ENCODE measurements at places on chromosomes 2 and 18.

- peak; percentile 74 for DNase-seq
These were observed at the start of gene TMSB10 for GRCh38 chr2:84905181-84906107. Gene TMSB10, plus strand, starts transcription at chr2:84905656.

GRCh38 chr2:14867853-14868252, 235.3 kb downstream of the LRATD1 start:
- DNase-seq, result no peak

DNA sequence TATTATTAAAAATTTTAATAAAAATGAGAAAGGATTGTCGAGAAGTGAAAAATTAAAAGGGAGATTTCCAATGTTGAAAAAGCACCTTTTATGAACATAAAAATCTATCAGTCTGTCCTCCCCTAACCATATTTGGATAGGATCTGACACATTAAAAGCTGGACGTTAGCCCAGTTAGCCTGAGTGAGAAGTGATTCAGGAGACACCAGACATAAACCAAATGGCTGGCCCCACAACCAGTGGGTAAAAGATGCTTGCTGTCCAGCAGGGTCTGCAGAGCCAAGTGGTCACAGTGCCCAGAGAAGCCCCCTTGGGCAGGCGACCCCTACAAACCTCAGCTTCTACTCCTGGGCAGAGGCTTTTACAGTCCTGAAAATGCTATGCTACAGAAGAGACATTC, 253.8 kb upstream of the LYPD1 start:
- no peak for DNase-seq

GRCh38 chr2:27823569-27823968, 52.0 kb downstream of the MRPL33 start:
- no peak for DNase-seq

- DNase-seq, result no peak
These were observed 115.4 kb downstream of the ACTR3 start for GRCh38 chr2:114005110-114005783.

GRCh38 chr2:31430439-31431165, 16.1 kb upstream of the XDH start:
- DNase-seq, result no peak

GRCh38 chr2:238954841-238955591, 107.1 kb downstream of the TWIST2 start:
- DNase-seq, result no peak

DNA sequence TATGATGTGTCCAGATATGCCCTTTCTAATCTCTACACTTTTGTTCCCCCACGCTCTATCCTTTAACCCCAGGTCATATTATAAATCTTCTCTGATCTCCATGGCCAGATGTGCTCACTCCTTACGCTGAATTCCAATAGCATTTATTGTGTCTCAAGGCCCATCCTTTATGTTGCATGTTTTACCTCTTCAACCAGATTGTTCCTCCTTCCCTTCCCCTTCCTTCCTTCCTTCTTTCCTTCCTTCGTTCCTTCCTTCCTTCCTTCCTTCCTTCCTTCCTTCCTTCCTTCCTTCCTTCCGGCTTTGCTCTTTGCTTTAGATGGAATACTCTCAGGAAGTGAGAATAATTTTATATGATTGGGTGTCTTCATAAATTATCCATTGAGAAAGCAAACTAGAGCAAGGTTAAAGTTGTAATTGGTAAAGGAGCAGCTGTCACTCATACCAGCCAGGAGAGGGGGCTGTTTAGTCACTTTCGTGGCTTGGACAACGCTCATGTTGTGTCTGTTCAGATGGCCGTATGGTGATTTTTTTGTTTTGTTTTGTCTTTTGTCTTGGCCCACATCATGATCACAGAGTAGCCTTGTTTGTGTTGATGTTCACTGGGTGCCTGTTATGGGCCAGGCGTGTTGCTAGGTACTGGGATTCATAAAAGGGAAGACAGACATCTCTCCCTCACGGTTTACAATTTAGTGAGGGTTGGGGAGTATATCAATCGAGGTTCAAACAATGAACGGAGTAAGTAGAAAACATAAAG, 68.0 kb downstream of the DAW1 start:
- no peak for DNase-seq

DNA sequence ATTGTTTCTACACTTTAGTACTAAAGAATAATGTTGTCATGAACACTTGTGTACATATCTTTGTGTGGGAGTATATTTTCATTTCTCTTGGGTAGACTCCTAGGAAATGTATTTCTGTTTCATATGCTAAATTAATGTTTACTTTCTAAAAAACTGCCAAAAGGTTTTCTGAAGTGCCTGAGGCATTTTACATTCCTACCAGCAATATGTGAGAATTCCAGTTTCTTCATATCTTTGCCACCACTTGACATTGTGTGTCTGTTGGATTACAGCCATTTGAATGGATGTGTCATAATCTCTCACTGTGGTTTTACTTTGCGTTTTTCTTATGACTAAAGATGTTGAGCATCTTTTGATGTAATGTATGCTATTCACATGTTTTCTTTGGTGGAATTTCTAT, 428.2 kb upstream of the KCNH7 start:
- no peak for DNase-seq

- DNase-seq, result no peak
These were observed 55.1 kb downstream of the COL4A3 start for GRCh38 chr2:227219312-227220105.

- DNase-seq, result no peak
These were observed 59.5 kb downstream of the MERTK start for GRCh38 chr2:111957872-111958354.

GRCh38 chr18:56284319-56284718, 354.1 kb downstream of the TXNL1 start:
- no peak for DNase-seq

DNA sequence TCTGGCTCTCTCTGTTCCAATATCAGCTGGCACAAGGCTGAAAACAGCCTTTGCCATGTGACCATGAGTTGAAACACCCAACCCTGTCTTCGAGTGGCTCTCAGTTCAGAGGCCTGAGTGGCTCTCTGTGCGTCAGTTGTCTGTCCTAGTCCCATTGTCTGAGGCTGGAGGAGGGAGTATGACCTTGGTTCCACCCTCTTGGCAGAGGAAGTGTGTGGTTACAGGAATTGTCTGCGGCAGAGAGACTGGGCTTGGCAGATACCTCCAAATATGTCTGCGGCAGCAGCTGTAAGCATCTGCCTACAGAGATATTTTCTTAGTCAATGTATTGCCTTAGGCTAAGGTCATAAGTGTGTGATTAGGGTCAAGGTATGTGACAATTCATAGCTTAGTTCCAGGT, 32.6 kb downstream of the CNGA3 start:
- DNase-seq, result no peak

GRCh38 chr18:46148810-46149209, 44.6 kb downstream of the HAUS1 start:
- no peak for DNase-seq

GRCh38 chr2:58182527-58182926, 58.6 kb downstream of the FANCL start:
- no peak for DNase-seq

GRCh38 chr2:3312576-3313345, 64.9 kb downstream of the EIPR1 start:
- DNase-seq, result no peak

- no peak for DNase-seq
These were observed 35.6 kb downstream of the ACTR2 start for GRCh38 chr2:65263262-65263661.

- no peak for DNase-seq
These were observed 50.3 kb upstream of the ETAA1 start for GRCh38 chr2:67346718-67347407.

DNA sequence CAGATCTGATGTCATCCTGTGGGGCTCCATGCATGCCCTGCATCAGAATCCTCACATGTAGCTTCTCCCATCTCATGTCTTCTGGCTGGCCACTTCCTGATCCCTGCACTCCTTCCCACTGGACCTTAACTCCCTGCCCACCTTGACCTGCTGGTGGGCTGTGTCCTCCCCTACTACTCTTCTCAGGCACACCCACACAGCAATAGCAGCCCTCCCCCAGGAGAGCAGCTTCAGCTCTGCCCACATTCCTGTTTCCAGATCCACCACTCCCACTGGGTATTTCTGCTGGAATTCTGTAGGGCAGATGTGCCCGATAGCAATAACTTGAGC, 137.0 kb upstream of the HS6ST1 start:
- no peak for DNase-seq

- DNase-seq, result no peak
These were observed 64.1 kb upstream of the ACVR1C start for GRCh38 chr2:157692768-157693167.

- no peak for DNase-seq
These were observed 16.4 kb upstream of the NFU1 start for GRCh38 chr2:69453475-69454129.

GRCh38 chr2:239954166-239955086, 70.7 kb downstream of the NDUFA10 start:
- DNase-seq, result no peak

GRCh38 chr2:147149575-147150240, 695.1 kb upstream of the ACVR2A start:
- no peak for DNase-seq

- DNase-seq, result no peak
These were observed 68.1 kb upstream of the TMEM247 start for GRCh38 chr2:46411245-46411641.

- no peak for DNase-seq
These were observed 67.2 kb downstream of the REV1 start for GRCh38 chr2:99422599-99422998.

DNA sequence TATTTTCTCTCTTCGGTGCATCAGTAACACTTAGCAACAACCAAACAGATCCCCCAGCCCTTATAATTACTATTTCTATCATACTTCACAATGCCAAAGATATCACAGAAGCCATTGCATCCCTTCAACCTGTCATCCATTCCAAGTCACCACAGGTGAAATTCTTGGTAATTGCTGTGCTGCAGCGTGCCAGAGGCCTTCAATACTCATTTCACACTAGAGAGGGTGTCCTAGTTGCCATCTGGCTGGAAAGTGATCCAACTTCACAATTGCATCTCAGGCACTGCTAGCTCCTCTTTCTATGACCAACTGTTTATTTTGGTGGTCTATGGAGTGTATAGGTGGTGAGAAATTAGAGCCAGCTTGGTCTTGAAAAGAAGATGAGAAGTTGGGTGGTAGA, 131.2 kb downstream of the NUP35 start:
- no peak for DNase-seq

GRCh38 chr2:191556463-191556862, 121.5 kb upstream of the NABP1 start:
- DNase-seq, result no peak

DNA sequence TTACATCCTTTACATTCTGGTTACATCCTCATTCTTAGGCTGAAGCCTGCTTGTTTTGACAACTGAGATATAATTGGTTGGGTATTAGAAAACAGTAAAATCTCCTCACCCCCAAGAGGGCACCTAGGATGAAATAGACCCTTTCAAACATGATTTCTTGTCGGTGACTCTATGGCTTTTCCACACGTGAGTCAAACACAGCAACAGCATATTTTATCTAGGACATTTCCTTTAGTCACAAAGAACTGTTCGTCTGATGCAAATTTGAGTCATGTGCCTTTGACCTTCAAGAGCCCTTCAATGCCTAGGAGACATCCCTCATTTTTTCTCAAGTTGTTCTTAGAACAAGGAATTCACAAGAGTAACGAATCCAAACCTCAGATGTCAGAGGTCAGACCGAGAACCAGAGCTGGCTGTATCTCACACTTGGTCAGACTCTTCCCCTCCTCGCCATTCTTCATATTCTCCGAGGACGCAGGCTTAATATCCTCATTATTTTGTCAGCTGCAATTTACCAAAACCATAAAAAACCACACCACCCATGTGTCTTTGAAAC, 60.5 kb upstream of the ALKAL2 start:
- no peak for DNase-seq

GRCh38 chr2:204722207-204722606, 176.9 kb downstream of the PARD3B start:
- no peak for DNase-seq

DNA sequence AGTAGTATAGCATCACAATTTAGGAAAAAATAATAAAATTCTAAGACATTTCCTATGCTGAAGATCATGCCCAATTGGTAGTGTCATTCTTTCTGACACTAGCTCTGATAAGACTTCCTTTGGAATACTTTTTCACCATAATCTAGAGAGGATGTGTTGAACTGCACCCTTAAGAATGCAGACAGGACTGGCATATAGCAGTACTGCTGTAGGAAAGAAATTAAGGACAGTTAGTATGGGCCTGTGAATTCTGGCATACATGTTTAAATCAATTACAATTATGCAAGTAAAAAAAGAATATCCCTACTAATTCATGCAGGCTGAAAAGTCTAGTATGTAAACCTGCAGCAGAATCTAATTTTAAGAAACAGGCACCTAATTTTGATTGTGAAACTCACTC, 15.4 kb downstream of the SF3B1 start:
- no peak for DNase-seq

GRCh38 chr2:27959496-27959895, 69.0 kb downstream of the BABAM2 start:
- no peak for DNase-seq

GRCh38 chr2:212528106-212528856, 10.3 kb downstream of the ERBB4 start:
- DNase-seq, result no peak

- no peak for DNase-seq
These were observed 12.3 kb upstream of the AGXT start for GRCh38 chr2:240856151-240856980.

DNA sequence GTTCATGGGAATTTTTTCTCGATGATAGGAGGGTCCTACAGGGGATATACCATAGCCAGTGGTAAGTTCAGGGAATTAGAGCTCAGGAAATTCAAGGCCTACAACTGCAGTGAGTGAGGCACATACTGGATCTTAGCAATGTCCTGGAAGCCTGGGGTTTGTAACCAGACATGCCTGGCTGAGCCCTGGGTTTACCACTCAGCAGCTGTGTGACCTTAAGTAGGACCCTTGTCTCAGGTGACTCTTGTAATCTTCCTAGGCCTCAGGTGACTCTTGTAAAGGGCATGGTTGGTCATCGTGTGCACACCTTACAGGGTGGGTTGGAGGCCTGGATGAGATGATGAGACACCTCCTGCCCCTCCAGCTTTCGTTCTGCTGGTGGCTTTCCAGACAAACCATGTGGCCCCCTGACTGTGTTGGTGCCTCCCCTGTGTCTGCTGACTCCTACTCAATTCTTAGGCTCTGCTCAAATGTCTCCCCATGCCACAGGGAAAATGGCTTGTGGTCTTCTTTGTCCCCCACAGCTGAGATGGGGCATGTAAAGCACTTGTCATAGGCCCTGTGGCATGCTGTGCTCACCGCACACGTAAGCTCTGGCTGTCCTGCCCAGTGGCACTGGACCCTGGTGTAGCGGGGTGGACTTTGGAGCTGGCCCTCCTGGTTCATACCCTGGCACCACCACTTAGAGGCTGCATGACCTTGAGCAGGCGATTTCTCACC, 94.1 kb downstream of the FHOD3 start:
- no peak for DNase-seq

DNA sequence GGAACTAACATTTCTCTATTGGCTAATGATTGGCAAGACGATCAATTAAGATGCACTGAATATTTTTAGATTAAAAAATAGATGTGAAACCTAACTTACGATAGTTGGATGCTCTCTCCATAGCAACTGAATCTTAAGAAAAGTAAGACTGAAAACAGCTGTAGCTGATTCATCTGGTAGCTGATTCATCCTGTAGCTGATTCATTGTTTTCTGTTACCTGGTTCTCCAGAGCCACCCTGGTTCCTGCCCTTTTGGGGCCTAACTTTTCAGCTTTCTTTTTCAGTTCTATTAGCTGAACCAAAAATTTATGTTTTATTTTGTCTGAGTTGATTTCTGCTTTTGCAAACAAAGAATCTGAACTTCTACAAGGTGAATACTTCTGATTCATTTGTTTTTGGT, 22.7 kb upstream of the SPR start:
- no peak for DNase-seq

- DNase-seq, result no peak
These were observed 55.8 kb downstream of the MYOM1 start for GRCh38 chr18:3163968-3164367.

GRCh38 chr2:68385907-68386287, 20.8 kb downstream of the PLEK start:
- DNase-seq, result no peak

Data from GOT3 (cell line).